ENCODE measurements at places on chromosomes 12 and 14. TPM values are rescaled to one million over a fixed set of nuclear protein-coding genes. Genes with fewer than 3 reads are reported as not detected.

Gene FBXW8
- 14.7 TPM for total RNA-seq

Gene GYS2
- total RNA-seq = not detected

Gene LMBR1L
- 40.8 TPM for total RNA-seq

DNA sequence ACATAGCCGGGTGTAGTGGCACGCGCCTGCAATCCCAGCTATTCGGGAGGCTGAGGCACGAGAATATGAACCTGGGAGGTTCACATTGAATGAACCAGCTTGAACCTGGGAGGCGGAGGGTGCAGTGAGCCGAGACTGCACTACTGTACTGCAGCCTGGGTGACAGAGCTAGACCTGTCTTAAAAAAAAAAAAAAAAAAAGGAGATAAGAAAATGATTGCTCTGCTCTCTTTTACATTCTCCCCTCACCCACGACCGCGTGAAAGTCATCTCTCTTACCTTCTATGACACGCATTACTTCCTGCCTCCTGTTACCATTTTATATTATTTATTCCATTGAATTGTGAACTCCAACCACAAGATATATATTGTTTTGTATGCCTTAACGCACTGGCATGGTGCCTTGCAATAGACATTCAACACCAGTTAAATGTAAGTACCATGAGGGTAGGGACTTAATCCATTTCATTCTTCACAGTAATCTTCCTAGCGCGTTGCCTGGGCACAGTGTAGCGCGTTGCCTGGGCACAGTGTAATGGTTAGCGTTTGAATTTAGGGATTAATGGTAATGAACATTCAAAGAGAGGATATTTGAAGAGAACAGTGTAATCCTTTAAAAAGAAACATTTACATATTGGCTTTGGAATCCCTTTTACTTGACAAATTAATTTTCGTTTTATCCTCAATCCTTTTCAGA lies 2.7 kb downstream of the RAP1B start:
- no peak for DNase-seq

All from posterior vena cava (tissue), 2 donors.